ENCODE measurements at places on chromosomes 13 and 19.

DNA sequence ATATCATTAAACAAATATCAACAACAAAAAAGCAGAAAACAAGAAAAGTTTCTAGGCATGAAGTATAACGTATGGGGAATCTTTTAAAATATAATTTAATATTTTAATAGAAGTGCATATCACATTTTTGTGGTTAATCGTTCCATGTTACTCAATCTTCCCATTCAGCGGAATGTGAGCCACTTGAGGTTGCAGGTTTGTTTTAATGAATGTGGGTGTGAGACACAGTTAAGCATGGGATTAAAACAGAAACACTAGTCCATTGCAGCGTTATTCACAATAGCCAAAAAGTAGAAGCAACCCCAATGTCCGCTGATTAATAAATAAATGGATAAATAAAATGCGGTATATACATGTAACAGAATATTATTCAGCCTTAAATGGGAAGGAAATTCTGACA lies 146.0 kb downstream of the NDFIP2 start:
- no peak for DNase-seq

GRCh38 chr19:15247107-15248014 lies 15.1 kb upstream of the EPHX3 start:
- no peak for DNase-seq

GRCh38 chr19:14375055-14375581 lies 6.1 kb upstream of the ADGRE5 start:
- DNase-seq, result no peak

- no peak for DNase-seq
Observed at GRCh38 chr19:49512970-49513745, 697 bp downstream of the FCGRT start.

DNA sequence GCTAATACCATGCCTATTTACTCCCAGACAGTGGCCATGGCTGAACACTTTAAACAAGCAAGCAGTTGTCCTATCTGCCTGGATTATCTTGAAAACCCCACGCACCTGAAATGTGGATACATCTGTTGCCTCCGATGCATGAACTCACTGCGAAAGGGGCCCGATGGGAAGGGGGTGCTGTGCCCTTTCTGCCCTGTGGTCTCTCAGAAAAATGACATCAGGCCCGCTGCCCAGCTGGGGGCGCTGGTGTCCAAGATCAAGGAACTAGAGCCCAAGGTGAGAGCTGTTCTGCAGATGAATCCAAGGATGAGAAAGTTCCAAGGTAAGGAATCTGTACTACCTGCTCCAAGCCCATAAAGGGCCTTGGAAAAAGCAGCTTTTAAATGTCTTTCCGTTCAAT lies 8.6 kb downstream of the RFPL4AL1 start:
- no peak for DNase-seq

- no peak for DNase-seq
Observed at GRCh38 chr13:48568370-48569103, 35.7 kb upstream of the RCBTB2 start.

- DNase-seq, result no peak
Observed at GRCh38 chr19:49779731-49780555, 13.1 kb downstream of the AP2A1 start.

- DNase-seq, result no peak
Observed at GRCh38 chr19:30089086-30089665, 147.1 kb downstream of the URI1 start.

- DNase-seq, result no peak
Observed at GRCh38 chr13:83691966-83692365, 190.3 kb downstream of the SLITRK1 start.

- DNase-seq, result no peak
Observed at GRCh38 chr13:78867655-78868054, 208.7 kb upstream of the OBI1 start.

DNA sequence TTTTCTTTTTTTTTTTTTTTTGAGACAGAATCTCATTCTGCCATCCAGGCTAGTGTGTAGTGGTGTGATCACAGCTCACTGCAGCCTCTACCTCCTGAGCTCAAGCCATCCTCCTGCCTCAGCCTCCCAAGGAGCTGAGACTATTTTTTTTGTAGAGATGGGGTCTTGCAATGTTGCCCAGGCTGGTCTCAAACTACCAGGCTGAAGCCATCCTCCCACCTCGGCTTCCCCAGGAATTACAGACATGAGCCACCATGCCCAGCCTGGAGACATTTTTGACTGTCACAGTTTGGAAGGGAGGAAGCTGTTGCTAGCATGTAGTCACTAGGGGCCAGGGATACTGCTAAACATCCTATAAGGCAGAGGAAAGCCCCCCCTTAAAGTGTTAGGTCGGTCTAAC lies 23.9 kb downstream of the ZIC5 start:
- DNase-seq, result no peak

GRCh38 chr13:53310786-53311185 lies 282.2 kb downstream of the OLFM4 start:
- no peak for DNase-seq

DNA sequence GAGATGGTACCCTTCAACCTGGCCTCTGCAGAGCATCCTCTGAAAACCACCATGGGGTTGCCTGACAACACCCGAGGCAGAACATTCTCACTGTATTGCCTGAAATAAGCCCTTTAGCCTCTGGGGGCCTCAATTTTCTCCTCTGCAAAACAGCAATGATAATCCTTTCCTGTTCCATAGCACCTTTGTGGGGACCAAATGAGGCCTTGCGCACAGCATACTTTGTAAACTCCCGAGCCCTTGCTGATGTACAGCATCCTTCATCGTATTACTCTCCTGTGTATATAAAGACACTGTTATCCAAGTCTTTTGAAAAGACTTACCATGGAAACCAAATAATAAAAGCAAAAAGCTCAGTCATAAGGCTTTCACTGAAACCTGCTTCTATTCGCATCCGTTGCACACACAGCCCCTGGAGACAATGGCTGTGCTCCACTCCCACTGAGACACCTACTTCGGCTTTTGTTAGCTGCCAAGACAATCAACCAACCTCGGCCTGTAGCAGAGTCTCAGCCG lies 276.0 kb downstream of the FOXO1 start:
- DNase-seq, result no peak

DNA sequence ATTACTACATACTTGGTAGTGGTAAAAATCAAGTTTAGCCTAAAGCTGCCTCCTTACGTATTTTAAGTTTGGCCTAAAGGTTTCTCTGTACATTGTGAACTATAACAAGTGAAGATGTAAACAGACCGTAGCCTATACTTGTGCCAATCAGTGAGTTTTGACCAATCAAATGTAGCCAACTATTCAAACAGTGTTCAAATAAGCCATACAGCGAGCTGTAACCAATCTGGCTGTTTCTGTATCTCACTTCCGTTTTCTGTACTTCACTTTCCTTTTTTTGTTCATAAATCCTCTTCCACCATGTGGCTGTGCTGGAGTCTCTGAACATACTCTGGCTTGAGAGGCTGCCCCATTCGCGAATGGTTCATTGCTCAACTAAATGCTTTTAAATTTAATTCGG lies 2504.6 kb downstream of the PCDH9 start:
- no peak for DNase-seq

DNA sequence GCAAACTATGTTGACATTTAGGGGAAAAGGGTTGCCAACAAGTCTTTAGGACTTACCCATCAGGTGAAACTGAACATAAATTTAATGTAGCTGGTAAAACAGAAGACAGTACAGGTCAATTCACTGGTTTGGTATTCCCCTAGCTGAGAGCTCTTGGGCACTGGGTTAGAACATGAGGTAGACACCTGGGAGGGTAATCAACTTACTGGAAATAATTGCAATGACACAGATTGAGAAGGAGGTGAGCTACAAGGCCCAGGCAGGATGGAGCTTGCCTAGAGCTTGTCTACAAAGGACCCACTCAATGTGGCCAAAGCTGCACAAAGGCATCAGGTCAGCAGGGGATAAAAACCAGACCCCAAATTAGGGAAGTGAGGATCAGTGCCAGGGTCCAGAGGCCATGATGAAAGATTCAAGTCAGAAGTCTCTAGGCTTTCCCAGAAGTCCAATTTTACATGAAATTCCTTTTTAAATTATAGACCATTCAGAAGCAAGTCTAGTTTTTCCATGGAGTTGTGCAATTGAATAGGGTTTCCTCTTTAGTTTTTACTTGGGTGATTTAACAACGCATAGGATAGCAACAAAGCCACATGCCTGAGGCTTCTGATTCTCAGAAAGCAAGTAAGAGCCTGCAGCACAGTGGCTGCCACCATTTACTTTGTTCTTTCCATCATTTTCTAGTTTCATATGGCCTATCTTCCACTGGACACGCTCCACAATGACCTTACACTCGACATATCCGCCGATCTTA lies 194.0 kb downstream of the NDFIP2 start:
- no peak for DNase-seq

- DNase-seq, result no peak
Observed at GRCh38 chr19:55581145-55581822, 636 bp upstream of the ZNF579 start.

GRCh38 chr13:45055198-45055901 lies 65.0 kb upstream of the GTF2F2 start:
- DNase-seq, result peak; percentile 56

GRCh38 chr13:28470296-28470695 lies 24.6 kb downstream of the FLT1 start:
- no peak for DNase-seq

DNA sequence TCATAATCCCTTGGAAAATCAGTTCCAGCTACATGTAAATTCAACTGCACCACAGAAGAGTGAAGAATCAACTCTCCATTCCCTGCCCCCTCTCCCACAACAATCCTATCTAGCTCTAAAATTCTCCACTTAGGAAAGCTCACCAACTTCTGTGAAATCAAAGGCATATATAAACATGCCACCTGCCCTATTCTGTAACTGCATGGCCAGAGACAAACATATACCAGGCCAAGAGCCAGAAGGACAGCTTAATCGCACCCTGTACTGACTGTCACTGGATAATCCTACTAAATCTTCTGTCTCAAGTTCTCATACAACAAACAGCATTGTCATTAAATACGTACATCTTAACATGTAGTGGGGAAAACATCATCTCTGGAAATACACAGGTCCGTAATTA lies 58.2 kb upstream of the EEF1AKMT1 start:
- no peak for DNase-seq

- no peak for DNase-seq
Observed at GRCh38 chr13:45055902-45056648, 64.2 kb upstream of the GTF2F2 start.

DNA sequence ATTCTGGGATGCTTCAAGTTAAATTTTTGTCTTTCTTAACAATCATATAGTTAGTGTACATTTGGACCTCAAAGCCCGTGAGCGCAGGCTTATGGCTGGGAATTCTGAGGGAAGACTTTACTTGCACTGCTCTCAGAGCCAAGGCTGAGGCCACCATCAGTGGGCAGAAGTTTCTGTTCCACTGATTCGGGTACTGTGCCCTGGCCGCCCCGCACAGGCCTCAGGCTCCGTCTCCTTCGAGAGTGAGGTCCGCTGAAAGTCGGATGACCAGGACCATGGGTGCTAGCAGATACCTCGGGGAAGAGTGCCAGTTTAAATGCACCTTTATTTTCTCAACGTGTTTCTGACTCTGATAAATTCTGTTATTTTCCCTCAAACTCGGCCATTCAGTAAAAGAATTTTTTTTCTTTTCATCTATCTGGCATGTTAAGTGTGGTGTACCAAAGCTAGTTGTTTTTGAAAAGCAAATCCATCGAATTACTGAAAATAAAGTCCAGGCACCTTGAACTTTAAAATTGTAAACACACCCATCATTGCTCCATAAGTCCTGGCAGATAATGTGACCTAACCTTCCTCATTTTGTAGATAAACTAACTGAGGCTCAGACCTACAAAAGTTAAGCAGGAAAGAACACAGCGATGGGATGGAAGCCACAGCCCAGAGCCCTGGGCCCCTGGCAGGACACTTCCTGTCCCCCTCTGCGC lies 126.7 kb downstream of the SOX1 start:
- no peak for DNase-seq

DNA sequence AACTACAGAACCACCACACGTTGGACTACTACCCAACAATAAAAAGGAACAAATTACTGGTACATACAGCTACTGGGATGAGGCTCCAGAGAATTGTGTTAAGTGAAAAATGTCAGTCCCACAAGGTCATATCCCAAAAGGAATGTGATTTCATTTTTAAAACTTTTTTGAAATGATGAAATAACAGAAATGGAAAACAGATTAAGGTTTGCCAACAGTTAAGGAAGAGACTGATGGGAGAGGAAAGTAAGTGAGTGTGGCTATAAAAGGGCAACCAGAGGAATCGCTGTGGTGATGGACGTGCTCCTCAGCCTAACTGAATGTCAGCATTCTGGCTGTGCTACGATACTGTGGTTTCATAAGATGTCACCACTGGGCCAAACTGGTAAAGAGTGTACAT lies 512.8 kb downstream of the UQCRFS1 start:
- no peak for DNase-seq

DNA sequence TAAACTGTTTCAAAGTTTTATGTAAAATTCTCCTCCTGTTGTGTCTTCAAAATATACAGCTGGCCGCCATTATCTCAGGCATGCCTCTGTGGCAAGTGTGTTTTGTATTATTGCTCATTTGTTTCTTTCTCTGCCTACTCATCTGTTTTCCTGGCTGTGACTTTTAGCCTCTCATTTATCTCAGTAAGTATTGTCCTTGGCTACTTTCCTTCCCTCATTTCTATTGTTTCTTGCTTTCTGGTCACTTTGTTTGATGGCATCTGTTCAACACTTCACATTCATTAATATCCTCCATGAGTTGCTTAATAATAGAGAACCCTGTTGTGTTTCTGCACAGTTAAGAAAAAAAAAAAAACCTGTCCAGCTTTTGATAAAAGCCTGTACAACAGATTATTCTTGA lies 869.4 kb downstream of the PCDH17 start:
- DNase-seq, result no peak

- no peak for DNase-seq
Observed at GRCh38 chr19:1394252-1395193, 6.8 kb downstream of the GAMT start.

- DNase-seq, result no peak
Observed at GRCh38 chr13:97892717-97893116, 60.8 kb upstream of the IPO5 start.

DNA sequence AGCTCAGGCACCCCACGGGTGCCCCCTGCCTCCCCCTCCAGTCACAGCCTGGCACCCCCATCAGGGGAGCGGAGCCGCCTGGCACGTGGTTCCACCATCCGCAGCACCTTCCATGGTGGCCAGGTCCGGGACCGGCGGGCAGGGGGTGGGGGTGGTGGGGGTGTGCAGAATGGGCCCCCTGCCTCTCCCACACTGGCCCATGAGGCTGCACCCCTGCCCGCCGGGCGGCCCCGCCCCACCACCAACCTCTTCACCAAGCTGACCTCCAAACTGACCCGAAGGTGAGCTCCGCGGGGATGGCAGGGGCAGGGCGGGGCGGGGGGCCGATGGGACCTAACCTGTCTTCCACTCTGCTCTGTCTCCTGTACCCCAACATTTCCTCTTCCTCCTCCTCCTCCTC lies 25.0 kb downstream of the CKM start:
- no peak for DNase-seq
